ENCODE measurements at places on chromosomes 5 and 9. TPM values are rescaled to one million over a fixed set of nuclear protein-coding genes. Genes with fewer than 3 reads are reported as not detected.

- DNase-seq: no peak
Measured at GRCh38 chr9:104869811-104870210, 58.1 kb downstream of the ABCA1 start.

DNA sequence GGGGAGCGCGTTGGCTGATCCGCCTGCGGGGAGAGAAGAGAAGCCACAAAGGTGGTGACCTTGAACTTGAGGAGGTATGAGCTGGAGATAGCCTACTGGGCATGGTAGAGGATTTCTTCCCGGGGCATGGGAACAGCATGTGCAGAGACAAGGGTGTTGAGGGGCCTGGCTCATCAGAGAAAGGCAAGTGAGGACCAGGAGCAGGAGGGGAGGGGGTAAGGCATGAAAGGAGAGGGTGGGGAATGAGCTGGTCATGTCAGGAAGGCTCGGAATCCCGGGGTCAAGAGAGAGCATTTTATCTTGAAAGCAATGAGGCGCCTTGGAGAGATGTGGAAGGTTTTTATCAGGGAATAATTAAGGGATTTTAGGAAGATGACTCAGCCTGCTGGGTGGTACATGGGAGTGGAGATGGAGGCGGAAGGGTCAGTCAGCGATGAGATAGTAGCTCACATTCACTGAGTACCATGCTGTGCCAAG, 121.1 kb downstream of the LHX2 start:
- DNase-seq: peak; percentile 34

GRCh38 chr9:108530141-108530540, 325.6 kb downstream of the ACTL7B start:
- DNase-seq: no peak

DNA sequence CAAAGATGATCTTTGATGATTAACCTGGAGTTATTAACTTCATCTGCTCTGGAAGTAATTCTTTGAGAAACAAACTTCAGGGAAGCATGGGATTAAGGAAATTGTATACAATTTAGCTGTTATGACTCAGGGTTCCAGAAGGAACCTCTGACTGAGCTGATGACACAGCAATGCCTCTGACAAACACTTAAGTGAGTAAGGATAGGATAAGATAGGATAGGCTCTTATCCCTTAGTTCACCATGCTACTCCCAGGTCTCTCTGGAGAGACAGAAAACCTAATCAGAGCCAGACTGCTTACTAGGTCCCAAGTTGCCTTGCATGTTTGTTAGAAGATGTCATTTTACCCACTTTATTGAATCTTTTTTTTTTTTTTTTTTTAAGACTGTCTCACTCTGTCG, 12.6 kb upstream of the TMEM38B start:
- DNase-seq: peak; percentile 23

Gene GPR21
- total RNA-seq: not detected

Gene PTTG1
- 761 TPM for total RNA-seq

Gene PCDHA9
- total RNA-seq: not detected

- DNase-seq: no peak
Measured at GRCh38 chr9:133735415-133735775, 2.8 kb downstream of the SARDH start.

Gene PDE6A
- total RNA-seq: not detected

DNA sequence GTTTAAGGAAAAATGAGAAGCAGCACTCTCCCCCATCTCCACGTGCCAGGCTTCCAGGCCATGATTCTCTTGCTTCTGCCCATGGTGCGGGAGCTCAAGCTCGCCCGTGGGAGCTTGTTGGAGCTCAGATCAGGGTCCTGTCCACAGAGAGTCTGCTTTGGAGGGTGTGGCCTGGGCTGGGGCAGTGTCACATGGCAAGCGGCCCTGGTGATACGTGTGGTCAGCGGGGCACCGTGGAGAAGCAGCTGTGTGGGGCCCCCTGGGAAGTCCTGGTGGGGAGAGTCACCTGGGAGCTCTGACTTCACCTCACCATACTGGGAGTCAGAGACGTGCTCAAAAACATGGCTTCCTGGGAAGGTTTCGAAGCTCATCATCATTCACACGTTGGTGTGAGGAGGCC, 275.3 kb downstream of the GADD45G start:
- no peak for DNase-seq

Gene PRRX2
- total RNA-seq: 20.1 TPM

DNA sequence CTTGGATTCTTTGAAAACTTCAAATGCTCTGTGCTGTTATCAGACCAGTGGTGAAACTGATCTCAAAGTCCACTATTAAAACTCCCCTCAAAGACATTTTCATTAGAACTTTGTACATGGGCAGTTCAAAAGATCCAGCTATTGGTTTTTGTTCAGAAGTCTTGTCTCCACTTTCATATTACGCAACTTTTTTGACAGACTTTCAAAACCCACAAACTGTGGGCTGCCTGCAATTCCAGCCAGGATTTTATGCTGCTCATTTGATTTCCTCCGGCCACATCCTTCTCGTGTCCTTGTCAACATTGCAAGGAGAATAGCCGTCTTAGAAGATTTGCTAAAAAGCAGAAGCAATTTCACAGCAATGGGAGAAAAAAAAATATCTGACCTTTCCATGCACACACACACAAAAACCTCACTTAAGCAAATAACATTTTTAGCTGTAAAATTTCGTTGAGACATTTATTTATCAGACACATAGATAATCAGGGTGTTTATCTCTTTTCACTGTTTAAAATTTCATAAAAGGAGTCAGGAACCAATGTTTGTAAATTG, 1990.5 kb downstream of the MAT2B start:
- peak; percentile 20 for DNase-seq

- DNase-seq: no peak
Measured at GRCh38 chr5:6378766-6379103, 388 bp upstream of the MED10 start.

DNA sequence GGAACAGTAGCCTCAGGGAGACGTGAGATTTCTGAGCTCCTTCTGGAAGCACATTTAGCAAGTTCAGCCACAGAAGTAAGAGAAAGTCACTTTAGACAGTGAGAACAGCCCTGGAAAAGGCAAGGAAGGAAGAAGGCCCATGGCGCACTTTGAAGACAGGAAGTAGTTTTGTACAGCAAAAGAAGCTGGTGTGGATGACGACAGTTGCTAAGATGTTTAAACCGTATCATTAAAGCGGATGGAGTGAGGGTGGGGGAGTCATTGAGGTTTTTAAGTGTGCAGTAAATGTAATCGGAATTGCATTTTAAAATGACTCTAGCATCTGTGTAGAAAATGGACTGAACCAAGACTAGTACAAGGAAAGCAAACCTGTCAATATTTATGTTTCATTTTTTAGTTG, 15.3 kb upstream of the TRPM3 start:
- no peak for DNase-seq

Gene OR1J2
- total RNA-seq: not detected

DNA sequence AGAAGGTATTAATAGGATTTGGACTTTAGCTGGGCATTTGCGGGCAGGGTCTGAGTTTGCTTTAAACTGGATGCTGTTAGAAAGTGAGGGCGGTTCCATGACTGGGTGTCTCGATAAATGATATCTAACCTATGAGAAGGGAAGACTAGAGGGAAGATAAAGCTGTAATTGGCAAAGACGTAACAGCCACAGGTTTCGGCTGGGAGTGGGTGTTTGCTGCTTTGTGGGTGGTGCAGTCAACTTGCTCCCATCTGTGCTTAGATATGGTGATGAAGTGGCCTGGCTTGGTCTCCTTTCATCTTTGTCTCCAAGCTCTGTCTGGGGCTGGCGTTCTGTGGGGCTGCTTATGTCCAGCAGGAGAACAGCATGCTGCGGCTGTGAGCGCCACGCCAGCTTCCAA, 23.3 kb downstream of the OR2V1 start:
- no peak for DNase-seq

Gene SLC27A6
- 0.10 TPM for total RNA-seq

DNA sequence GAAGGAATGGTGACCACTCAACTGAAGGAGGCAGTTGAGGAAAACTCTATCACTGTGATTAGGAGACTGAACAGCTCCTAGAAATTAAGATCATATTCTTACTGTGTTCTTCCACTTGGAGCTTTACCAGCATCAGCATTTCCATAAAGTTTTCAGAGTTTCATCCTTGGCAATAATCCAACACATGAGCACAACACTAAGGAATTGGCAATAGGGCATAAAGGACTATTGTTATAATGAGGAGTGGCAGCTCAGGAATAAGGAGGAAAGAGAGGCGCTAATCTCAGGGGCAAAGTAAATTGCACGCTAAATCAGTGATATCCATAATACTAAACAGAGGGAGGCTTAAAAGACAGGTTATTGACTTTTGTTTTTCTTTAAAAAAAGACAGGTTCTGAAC, 338.9 kb downstream of the EFNA5 start:
- no peak for DNase-seq

DNA sequence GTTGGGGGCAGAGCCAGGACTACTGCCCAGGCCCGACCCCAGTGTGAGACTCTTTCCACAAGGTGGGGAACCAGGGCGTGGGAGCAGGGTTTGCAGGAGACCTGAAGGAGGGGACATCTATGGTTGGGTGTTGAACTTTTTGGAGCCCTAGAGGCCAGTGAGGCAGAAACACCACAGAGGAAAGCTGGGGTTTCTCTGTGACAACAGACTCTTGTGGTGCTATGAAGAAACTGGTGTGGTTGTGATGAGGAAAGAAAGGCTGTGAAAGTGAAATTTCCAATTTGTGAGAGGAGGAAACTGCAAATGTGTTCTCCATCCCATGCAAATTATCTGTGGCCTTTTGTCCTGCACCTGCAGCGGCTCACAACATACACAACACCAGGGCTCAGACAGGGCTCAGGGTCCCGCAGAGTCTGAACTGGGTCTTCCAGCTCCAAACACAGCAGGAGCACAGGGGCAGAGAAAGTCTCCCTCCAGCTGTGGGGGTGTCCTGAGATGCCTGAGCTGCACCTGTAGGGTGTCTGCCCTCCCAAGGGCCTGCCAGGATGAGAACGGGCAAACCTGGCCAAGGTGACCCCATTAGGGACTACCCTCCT, 51.4 kb upstream of the GRHPR start:
- no peak for DNase-seq

Gene ORM1
- total RNA-seq: not detected

GRCh38 chr9:85949586-85950335, 8.8 kb downstream of the NAA35 start:
- DNase-seq: no peak

DNA sequence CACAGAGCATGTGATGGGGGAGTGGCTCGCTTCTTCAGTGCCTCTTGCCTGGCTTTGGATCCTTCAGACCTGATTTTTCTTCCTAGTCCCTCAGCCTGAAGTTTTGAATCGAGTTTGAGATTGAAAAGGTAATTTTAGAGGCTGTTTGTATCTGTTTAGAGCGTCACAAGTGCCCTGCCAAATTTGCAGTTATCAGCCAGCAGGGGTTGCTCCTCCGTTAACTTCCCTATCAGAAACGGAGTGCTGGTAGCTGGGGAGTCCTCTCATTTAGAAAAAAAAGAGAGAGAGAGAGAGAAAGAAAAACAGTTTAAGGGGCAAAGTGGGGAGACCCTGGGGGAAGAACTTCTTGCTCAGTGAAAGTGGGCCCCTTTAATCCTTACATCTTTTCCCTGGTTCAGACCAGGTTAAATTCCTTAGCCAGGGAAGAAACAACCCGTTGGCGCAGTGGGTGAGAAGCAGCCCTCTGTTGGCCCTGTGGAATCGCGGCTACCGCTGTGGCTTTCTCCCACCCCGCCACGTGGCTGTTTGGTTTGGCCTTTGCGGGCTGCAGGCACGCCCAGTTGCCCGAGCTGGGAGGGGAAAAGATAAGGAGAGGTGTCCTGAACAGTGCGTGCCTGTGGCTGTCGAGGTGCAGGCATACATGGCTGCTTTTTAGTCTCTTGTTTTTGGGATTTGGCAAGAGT, 576.7 kb upstream of the ACO1 start:
- no peak for DNase-seq

GRCh38 chr9:127154003-127154389, 31.6 kb upstream of the ANGPTL2 start:
- no peak for DNase-seq

DNA sequence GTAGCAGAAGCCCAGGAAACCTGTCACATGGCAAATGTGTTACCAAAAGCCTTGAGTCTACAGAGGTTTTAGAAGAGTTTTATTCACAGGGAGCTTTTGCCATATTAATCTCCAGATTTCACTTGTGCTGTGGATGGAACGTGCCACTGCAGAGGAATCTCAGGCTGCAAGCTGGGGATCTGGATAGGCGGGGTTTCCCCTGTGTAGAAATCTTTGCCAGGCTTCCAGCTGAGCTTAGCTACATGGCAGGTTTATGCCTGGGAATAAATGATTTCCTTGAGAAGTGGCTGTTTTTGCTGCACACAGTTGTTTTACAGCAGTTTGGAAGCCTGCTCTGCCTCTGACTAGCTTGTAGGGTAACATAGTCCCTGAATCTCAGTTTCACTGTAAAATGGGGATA, 224.6 kb upstream of the PLPPR1 start:
- peak; percentile 4 for DNase-seq

DNA sequence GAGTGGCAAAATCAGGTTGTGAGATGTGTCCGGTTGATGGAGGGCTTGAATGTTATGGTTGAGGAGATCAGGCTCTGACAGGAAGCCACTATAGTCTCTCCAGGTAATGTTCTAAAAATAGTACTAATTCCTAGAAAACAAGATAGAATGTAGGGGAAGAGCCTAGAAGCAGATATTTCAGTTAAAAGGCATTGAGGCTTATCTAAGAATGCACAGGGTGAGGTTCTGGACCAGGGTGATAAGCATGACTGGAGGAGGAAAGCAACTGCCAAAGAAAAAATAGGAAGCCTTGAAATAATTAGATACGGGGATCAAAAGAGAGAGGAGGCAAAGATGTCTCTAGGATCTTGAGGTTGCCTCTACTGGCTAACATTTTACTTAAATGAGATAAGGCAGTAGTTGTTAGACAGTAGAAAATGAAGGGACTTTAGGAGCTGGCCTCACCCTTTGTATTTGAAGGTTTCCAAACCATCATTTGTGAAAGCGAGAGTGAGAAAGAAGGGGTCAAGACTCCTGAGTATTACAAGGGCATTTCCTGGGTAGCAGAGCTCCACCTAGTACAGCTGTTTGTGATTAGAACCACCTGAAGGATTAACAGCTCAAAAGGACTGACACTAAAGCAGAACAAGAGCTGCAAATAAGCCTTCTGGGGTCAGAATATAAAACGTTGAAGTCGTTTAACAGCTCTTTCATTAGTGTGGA, 15.4 kb upstream of the ARL15 start:
- DNase-seq: no peak

DNA sequence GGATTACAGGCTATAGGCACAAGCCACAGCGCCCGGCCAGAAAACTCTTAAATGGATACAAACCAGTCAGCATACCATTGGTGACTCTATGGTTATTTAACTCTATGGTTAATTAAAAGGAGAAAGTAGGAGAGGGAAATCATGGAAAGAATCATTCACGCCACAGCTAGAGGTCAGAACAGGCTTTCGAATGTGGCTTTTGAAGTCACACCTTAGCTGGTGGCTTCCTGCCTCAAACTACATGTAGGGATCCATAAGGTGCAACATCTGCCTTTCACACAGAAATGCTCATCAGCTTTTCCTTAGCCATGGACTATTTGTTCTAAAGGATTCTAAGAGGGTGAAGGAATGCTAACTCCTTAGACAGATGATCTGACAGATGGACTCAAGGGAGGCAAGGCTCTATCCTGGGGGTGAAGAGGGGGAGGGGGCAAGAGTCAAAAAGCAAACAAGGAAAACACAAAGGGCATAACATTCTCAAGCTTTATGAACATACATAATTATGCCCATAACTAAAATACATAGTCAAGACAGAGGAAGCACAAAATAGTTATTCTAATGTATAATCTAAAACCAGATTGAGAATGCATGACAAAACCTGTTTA, 130.9 kb downstream of the EFNA5 start:
- no peak for DNase-seq

Gene PCDHGB2
- total RNA-seq: 2.5 TPM

Measured in MG63 (cell line).